CD4-positive, alpha-beta memory T cell (primary cell): ENCODE measurements at places on chromosomes 5 and 9.

DNA sequence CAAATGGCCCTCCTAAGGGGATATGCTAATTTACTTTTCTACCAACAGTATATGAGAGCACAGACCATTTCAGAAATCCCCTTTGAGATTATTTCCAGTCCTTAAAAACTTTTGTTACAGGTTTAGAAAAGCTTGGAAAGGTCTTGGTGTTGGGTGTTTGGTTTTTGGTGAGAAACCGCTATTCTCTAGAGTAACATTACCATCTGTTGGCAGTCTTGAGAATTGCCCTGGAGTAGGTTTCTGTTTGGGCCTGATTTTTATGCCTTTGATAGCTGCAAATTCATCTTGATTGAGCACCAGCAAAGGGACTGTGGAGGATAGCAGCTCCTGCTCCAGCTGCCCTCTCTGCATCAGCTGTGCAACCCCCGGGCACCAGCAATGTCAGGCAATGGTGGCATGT, 8.0 kb downstream of the NUDT2 start:
- no peak overlapping the region for H3K4me3 ChIP-seq
- peaks cover 26% of the 10 kb centered on the region for H3K36me3 ChIP-seq
- no peak for DNase-seq

DNA sequence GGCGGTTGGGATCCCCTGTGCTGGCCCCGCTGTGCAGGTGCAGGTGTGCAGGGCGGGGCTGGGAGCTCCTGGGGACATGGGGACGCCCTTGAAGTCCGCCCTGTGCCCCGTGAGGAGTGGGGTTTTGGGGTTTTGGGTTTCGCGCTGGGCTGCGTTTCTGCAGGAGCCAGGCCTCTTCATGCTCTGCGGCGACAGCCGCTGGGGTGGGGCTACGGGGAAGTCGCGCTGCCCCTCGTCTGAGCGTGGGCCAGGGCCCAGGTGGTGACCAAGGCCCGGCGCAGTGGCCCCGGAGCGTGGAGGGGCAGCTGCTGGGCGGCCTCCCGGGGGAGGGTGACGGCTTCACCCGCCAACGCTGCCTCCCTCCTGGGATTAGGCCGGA, 47.8 kb upstream of the IRX4 start:
- no peak for DNase-seq
- no peak overlapping the region for H3K27ac ChIP-seq
- H3K4me3 ChIP-seq: no peak overlapping the region
- H3K4me1 ChIP-seq: no peaks in the 10 kb centered on the region
- no peaks in the 10 kb centered on the region for H3K36me3 ChIP-seq
- no peaks in the 10 kb centered on the region for H3K27me3 ChIP-seq

DNA sequence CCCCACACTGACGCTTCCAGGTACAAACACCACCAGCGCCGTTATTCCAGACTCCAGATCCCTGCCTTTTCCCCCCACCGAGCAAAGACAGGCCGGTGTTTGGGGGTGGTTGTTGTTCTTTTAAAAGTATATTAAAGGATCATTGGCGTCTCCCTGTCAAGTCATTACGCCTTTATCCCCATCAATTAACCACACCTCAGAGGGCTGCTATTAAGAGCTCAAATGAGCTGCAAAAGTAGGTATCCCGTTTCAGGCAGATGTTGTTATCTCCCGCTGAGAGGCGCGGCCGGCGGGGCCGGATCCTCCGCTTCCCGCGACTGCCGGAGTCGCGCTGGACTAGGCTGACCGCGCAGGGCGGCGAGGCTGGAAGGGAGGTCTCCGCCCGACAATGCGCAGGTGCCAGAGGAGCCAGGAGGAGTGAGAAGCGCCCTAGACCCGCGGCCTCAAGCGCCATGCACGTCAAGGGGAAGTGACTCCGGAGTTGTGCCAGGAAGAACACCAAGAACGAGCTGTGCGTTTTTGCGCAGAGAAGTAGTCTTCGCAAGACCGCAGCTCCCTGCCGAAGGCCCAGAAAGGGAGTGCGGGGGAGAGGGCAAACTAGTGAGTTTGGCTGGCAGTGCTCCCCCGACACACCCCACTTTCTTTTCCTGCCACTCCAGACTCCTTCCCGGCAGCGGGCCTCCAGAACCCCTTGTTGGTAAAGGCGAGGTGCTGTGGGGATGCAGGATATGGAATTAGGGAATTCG, 8.2 kb downstream of the NR2F1-AS1 start:
- H3K27me3 ChIP-seq: peaks cover 72% of the 10 kb centered on the region
- no peak overlapping the region for H3K27ac ChIP-seq
- no peak overlapping the region for H3K4me3 ChIP-seq
- H3K36me3 ChIP-seq: no peaks in the 10 kb centered on the region

GRCh38 chr9:113589407-113589806, 125.9 kb downstream of the RGS3 start:
- no peak overlapping the region for H3K27ac ChIP-seq
- H3K36me3 ChIP-seq: peaks cover 8% of the 10 kb centered on the region
- no peaks in the 10 kb centered on the region for H3K27me3 ChIP-seq
- no peak overlapping the region for H3K4me3 ChIP-seq
- DNase-seq: no peak
- H3K4me1 ChIP-seq: peaks cover 25% of the 10 kb centered on the region

- no peaks in the 10 kb centered on the region for H3K36me3 ChIP-seq
- no peaks in the 10 kb centered on the region for H3K27me3 ChIP-seq
- H3K4me3 ChIP-seq: no peak overlapping the region
- no peak overlapping the region for H3K27ac ChIP-seq
- no peaks in the 10 kb centered on the region for H3K4me1 ChIP-seq
Observed at GRCh38 chr9:16521868-16522411, 348.5 kb downstream of the BNC2 start.

DNA sequence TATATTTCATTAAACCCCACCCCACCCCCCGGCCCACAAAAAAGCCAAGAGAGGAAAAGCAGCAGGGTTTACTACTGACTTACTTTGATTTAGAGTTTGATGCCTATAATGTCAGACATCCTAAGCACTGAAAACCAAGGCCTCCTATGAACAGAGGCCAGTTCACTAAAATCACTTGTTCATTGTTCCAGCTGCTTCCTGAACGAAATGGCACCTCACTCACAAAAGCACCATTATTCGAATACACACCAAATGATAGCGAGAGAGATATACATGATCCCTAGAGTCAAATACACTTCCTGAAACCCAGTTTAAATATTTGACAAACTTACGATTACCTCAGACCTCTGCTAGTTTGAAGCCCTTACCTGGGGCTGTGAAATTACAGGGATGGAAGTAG, 66.6 kb downstream of the LPAR1 start:
- no peaks in the 10 kb centered on the region for H3K4me1 ChIP-seq
- no peaks in the 10 kb centered on the region for H3K27me3 ChIP-seq
